Stimulated activated CD4-positive, alpha-beta T cell treated with anti-CD3 and anti-CD28 coated beads, Interleukin-4, amount 100 ng/mL, for 48 hours (primary cell): ENCODE measurements at places on chromosomes 13 and 19.
A peak's percentile ranks its signal among the peaks of the same experiment; 100 is the strongest.

DNA sequence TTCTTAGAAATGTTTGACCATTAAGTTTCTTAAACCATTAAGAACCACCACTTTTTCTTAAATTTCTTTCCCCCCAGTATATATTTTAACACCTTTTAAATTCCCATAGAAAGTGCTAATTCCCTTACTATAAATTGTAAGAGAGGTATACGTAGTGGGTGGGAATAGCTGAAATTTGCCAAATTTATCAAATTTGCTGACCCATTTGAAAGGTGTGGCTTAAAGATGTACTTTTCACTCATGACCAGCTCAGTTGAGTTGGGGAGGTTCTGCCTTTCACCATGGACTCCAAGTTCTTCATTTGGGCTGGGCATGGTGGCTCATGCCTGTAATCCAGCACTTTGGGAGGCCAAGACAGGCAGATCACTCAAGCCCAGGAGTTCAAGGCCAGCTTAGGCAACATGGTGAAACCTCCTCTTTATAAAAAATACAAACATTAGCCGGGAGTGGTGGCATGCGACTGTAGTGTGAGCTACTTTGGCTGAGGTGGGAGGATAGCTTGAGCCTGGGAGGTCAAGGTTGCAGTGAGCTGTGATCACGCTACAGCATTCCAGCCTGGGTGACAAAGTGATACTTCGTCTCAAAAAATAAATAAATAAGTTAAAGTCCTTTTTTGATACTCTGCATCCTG lies 133.2 kb downstream of the MRPL57 start:
- DNase-seq = no peak

DNA sequence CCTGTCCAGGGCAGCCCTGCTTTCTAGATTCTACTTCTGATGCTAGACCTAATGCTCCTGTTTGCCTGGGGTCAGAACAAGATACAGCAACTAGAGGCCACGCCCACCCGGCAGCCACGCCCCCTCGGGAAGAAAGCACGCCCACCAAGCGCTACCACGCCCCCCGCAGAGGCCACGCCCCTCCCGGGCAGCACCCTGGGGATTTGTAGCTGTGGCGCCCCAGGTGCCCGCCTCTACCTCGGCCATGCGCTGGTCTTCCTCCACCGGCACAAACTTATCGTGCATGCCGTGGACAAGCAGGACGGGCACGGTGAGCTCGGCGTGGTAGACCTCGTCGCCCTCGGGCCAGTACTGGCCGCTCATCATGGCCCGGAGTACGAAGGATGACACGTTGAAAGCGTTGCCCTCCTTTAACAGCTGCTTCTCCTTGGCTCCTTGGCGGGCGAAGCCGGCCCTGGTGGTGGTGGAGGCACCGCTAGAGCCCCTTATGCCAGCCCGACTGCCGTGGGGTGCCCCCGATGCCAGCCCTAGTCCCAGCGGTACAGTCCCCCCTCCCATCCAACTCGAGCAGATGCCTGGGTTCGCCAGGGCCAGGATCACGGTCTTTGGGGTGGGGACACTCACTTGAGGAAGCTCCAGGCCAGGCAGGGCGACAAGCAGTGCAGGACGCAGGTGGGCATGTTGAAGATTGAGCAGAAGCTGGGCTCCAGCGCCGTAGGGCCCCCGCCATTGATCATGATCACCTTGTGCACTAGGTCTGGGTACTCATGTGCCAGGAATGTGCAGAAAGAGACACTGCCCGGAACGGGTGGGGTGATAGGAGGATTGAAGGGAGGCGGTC lies 9.0 kb downstream of the ABHD8 start:
- peak; percentile 47 for DNase-seq

DNA sequence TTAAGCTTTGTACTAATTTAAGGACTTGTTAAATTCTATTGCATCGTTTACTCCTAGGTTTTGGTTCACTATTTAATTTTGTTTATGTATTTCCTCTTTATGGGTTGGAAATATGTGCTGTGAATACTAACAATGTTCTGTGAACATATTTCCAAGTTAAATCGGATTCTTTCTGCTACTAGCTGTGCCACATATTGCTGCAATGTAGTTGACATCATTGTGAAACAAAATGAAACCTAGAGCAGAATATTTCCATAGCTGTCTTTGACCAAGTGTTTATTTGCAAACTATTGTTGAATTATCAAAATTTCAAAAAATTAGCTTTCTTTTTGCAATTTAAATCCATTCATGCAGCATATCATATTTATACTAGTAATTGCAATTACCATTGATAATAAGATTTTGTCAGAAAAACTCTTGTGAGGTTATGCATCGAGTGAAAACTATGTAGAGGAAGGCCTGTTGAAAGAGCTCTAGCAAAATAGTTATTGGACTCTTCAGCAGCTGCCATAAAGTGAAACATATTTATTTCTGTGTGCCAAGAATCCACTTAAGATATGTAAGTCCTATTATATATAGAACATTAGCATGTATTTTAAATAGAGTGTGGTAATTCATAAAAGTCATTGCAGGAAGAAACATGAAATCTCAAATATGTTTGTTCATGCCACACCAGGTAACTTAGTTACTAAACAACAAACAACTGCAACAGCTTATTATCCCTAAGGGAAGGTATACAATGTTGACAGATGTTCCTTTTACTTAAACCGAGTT lies 575.1 kb downstream of the SLITRK6 start:
- no peak for DNase-seq

DNA sequence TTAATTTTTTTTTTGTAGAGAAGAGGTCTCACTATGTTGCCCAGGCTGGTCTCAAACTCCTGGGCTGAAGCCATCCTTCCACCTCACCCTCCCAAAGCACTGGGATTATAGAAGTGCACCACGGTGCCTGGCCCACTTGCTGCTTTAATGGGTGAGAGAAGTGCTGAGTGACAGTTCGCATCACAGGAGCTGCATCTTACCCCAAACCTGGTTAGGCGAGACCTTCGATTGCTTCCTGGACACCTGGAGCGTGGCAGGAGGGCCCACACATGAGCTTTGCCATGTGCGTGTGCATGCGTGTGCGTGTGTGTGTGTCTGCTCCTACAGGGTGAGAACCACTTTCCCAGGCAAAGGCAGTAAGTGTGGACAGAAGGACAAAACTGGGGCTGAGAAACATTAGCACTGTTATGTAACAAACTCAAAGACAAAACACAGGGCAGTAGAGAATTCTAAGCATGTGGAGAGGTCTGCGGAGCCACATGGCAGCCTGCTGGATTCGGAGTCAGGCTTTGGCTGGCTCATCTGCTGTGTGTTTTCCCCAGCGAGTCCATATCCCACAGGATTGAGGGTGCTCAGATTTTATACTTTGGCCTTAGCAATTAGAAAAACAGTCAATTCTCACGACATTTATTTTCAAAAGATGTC lies 11.7 kb upstream of the MTIF3 start:
- DNase-seq = no peak

DNA sequence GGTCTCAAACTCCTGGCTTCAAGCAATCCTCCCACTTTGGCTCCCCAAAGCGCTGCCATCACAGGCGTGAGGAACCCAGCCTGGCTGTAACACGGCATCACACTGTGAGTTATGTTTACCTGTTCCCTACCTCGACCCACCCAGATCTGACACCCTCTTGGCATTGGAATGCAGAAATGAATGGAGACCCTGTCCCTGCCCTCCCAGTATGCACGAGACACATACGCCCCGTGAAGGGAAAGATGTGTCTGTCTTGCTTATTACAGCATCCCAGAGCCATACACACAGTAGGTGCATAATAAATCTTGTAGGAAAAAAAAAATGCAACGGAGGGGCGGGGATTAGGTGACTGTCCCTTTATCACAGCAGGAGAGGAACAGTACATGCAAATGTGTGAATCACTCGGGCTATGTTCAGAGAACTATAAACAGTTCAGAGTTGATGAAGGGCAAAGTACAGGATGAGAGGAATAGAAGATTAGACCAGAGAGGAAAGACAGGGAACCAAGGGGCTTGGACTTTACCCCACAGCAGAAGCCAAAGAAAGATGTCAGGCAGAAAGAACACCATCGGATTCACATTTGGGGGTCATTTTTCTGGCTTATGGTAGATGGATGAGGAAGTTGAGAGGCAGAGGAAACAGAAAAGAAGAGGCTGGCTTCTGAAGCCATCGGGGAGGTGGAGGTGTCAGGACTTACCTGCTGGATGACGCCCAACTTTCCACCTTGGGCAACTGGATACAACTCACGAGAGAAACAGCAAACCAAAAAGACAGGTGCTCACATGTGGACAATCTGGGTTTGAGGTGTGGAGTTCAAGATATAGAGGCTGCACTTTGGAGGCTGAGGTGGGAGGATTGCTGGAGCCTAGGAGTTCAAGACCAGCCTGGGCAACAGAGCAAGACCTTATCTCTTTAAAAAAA lies 94.3 kb downstream of the INSR start:
- no peak for DNase-seq

DNA sequence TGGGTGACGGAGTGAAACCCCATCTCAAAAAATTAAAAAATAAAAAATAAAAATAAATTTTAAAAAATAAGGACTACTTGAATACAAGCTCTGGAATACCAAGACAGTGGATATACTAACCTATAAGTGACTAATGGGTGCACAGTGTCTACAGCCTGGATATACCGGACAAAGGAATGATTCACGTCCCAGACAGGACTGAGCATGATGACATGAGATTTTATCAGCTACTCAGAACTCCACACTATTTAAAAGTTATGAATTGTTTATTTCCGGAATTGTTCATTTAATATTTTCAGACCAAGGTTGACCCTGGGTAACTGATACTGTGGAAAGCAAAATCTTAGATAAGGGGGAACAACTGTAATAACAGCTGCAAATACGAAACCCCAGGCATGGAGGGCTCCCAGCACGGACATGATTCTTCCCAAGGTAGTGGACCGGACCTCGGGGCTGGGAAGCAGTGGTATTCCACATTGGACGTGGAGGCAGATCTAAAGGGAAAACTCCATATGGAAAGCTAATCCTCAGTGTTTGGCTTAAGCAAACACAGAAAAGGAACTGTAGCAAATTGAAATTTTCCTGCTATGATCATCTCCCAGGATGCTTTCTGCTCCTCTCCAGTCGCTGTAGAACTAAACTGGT lies 102.6 kb upstream of the TSHZ3 start:
- no peak for DNase-seq

GRCh38 chr13:110471833-110472162 lies 89.7 kb downstream of the RAB20 start:
- no peak for DNase-seq

DNA sequence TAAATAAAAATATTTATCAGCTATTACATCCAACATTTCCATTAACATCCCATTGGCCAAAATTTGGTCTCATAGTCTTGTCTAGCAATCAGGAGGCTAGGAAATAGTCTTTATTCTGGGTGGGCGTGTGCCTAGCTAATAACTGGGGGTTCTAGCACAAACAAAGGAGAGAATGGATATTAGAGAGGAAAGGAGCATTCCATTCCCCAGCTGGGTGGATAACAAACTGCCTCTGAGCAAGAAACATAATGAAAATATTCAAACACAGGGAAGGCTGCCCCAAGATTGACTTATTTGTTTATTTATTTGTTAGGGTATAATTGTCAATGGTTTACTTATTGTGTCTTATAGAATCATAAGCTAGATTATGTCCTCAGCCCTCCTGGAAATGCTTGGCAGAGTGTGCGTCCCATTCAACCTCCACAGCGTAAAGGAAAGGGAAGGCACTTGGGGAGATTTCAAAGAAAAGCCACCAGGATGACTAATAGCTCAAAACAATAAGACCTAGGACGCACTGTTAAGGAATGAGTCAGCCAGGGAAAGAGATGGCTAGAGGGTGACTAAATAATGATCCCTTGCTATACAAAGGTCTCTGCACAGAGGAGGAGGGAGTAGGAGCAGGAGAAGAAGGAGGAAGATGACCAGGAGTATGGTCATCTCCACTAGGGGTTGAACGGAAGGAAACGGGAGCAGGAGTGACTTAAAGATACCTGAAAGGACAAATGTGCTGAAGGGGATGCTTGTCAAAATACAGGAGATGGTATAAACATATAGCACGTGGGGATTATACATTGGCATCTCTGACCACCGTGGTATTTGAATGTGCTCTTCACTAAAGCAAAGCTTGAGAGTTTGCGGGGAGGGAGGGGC lies 23.5 kb upstream of the USP12 start:
- no peak for DNase-seq

GRCh38 chr19:45767881-45768654 lies 984 bp downstream of the SIX5 start:
- DNase-seq = peak; percentile 23

DNA sequence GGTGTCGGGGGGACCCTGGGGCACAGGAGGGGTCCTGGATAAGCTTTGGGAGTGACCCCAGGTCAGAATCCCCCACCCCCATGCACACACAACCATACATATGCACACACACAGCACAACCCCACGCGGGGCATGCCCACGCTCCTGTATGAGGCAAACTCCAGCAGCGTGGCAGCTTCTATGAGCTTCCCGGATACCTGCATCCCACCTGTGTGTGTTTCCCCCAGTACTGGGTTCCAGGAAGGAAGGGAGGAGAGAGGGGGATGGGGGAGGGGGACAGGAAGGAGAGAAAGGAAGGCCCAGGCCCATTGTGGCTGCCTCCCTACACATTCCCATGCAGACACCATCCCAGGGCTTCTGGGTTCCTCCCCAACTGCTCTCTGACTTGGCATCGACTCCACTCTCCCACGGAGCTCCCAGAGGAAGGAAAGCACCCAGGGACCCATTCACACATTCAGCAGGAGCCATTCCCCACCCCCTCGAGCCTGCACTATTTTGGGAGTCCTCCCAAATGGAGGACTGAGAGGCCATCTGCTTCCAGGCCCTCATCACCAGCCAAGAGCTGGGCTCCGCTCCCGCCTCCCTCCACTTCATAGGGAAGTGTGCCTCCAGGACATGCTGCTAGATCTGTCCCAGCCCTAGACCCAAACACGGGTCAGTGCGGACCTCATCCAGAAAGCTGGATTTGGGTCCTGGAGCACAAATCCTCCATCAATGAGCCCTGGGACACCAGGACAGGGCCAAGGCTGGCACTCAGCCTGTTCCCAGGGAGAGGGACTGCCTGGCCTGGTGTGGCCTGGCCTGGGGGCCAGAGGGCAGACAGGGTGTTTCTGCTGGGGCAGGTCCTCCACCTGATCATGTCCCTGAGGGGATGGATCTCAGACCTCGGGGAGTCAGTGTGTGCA lies 13.2 kb downstream of the PRR36 start:
- DNase-seq = no peak

- no peak for DNase-seq
Observed at GRCh38 chr13:111493468-111493867, 173.0 kb downstream of the TEX29 start.

DNA sequence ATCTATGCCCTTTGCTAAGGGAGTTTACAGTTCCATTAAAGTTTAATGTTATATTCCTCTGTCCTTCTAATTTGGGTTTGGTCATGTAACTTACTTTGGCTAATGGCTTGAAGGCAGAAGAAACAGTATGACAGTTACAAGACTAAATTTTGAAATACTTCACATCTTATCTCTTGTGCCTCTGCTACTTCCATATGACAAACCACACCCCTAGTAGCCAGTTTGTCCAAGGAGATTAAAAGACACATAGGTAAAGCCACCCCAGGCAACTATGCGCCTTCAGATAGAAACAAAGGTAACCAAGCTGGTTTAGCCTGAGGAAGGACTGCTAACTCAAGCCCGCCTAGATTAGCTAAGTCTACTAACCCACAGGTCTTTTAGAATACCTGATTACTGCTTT lies 273.4 kb upstream of the MIR17HG start:
- no peak for DNase-seq
